ENCODE measurements at places on chromosomes 6 and 20.

GRCh38 chr6:117601811-117602150 lies 530 bp downstream of the GOPC start:
- no peak for DNase-seq

- DNase-seq: no peak
These were observed 113.3 kb downstream of the TASP1 start for GRCh38 chr20:13525225-13525940.

GRCh38 chr6:156994215-156995076 lies 217.3 kb downstream of the ARID1B start:
- DNase-seq: no peak

GRCh38 chr6:43428874-43429273 lies 1.5 kb downstream of the ABCC10 start:
- DNase-seq: no peak

GRCh38 chr20:56985066-56985685 lies 281.3 kb downstream of the BMP7 start:
- DNase-seq: no peak

DNA sequence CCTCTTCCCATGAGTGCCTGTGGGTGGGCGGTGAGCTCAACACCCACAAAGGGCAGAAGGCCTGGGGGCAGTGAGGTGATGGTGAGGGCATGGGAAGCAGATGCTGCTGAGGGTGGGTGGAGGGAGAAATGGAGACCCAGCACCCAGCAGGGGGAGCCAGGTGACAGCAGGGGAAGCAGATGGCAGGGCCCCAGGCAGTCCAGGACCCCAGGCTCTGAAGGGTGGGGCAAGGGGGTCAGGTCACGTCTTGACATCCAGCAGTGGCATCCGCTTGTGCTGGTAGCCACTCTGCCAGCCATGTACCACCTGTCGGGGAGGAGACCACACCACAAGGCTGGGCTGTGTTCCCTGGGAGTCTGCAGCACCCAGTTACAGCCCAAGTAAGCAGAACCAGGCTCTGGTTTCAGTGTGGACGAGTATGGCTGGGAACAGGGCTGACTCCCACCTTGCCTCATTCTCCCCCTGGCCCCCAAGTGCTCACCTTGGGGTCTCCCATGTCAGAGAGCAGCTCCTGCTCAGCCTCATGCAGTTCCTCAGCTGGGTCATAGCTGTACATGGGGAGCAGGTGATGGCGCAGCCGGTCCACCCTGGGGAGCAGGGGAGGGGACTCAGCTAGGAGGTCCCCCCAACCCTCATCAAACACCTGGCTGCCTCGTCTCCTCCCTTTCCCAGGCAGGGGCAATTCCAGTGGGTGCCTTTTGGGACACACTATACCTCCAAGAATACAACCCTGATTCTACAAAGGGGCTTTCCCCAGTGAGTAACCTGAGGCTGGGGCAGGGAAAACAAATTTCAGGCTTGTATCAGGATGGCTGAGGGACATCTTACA lies 2.0 kb downstream of the SMIM29 start:
- DNase-seq: no peak

DNA sequence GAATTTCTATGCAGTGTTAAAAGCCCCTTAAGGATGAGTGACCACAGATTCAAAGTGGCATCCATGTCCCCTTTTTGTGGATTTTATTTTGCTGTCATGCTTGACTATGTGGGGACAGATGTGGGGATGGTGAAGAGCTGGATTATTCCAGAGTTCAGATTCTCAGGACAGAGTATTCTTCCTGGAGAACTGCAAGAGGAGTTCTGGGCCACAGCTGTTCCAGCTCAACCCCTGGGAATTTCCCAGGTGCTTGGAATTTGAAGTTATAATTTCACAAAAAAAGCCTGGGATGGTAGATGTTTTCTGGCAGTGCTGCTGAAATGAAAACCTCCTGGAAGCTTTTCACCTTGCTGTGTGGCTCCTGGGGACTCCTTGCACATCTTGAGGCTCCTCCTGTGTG lies 671.8 kb upstream of the MARCKS start:
- DNase-seq: no peak

- no peak for DNase-seq
These were observed 30.6 kb downstream of the SHLD1 start for GRCh38 chr20:5780846-5781217.

GRCh38 chr6:100153636-100154275 lies 159.7 kb upstream of the MCHR2 start:
- no peak for DNase-seq

GRCh38 chr6:139926711-139927110 lies 552.3 kb upstream of the CITED2 start:
- no peak for DNase-seq

DNA sequence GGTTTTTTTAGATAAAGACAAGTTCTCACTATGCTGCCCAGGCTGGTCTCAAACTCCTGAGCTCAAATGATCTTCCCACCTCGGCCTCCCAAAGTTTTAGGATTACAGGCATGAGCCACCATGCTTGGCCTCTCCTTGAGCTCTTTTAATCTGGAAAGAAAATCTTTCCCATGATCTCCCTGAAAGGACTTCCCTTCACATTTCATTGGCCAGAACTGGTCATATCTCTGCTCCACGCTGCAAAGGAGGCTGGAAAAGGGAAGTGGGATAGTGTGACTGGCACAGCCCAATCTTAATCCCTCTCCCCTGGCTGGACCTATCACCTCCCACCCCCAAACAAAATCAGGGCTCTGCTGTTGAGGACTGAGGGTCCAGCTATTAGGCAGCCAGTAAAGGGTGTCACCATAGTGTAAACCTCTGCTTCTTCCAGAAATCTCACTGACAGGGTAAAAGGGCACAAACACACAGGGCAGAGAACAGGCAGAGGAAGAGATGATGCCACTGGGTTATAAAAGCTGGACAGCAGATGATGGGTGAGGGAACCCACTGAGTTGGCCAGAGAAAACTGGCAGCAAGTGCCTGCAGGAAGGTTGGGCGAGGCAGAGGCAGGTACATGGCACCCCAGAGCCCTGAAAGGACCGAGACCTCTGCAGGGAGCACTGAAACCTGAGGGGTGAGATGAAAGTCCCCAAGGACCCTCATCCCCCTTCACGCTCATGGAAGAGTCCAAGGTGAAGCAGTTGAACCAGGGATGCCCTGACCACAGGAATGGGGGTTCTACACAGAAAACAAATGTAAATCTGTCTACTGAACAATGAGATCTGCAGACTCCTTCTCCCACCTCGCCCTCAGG lies 83.1 kb upstream of the PTPN1 start:
- DNase-seq: no peak

- DNase-seq: no peak
These were observed 5.2 kb downstream of the MBOAT1 start for GRCh38 chr6:20207088-20207418.

GRCh38 chr6:101534821-101535220 lies 141.3 kb downstream of the GRIK2 start:
- DNase-seq: no peak

GRCh38 chr20:33664085-33664761 lies 2.1 kb downstream of the C20orf144 start:
- DNase-seq: no peak

GRCh38 chr6:139635401-139636130 lies 261.1 kb upstream of the CITED2 start:
- no peak for DNase-seq

GRCh38 chr6:39330476-39330875 lies 8.0 kb upstream of the KCNK16 start:
- DNase-seq: no peak

DNA sequence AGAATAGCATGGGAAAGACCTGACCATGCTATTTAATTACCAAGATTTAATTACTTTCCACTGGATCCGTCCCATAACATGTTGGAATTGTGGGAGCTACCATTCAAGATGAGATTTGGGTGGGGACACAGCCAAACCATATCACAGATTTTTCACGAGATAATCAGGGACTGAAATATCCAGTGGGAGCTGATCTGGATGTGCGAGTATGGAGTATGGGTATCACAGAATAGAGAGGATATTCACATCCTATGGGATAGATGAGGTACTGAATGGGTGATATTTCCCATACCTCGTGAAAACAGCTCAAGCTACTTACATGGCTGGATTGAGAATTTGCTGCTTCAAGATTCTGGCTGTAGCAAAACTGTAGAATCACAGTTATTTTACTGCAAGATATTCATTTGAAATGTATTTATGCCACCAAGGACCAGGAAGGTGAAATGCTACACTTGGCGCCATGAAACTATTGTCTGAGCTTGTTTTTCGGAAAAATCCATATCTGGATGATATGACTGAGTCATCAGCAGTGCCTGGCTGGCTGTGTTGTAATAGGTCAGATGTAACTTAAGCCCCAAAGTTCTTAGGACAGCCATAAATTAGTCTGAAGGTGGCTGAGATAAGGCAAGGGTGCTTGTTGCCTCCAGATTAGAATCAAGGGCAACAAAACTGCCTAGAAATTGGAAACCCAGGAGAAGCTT lies 29.8 kb downstream of the KCNS1 start:
- DNase-seq: no peak

DNA sequence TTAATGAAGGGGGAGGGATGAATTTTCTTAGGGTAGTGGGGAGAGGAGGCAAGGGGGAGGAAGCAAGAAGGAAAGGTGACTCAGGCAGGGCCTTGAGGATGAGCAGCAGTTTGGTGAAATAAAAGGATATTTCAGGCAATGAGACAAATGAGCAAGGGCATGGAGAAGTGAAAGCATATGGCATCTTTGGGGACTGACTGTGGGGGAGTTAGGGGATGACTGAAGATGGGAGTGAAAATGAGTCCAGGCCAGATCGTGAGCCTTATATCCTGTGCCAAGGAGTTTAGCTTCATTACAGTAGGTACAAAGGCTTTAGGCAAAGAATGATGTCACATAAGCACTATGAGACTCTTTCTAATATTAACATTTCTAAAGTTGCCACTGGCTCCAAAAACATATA lies 51.9 kb downstream of the ILRUN start:
- DNase-seq: no peak

DNA sequence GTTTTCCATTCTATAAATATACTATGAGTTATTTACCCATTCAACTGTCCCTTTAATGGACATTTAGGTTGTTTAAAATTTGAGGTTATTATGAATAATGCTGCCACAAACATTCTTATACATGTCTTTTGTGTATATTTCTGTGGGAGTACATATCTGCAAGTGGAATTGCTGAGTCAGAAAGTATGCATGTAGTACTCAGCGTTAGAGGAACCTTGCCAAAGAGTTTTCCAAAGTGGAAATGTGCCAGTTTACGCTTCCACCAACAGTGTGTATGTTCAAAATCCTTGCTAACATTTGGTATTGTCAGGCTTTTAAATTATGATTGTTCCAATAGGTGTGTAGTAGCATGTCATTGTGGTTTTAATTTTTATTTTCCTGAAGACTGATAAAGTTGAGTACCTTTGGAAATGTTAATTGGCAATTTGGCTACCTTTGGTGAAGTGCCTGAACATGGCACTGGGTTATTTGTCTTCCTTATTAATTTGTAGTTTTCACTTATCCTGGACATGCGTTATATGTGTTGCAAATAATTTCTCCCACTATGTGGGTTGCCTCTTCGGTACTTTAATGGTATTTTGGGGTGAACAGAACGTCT lies 341.2 kb downstream of the CD83 start:
- no peak for DNase-seq

DNA sequence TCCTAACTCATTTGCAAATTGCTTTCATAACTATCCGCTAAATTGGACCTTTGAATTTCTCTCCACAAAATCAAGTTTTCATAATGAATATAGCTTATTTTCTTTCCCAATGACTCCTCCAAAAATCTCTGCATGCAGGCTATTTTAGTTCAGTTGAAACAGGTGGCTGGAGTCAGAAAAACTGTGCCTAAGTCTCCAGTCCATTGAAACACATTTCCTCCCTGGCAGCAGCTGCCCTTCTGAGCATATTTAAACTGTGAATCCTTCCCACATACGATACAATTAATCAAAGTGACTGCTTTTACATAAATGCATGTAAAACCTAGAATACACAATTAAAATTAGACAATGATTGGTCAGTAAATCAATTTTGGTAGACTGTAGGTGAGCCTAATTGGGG lies 344.6 kb upstream of the MARCKS start:
- no peak for DNase-seq

DNA sequence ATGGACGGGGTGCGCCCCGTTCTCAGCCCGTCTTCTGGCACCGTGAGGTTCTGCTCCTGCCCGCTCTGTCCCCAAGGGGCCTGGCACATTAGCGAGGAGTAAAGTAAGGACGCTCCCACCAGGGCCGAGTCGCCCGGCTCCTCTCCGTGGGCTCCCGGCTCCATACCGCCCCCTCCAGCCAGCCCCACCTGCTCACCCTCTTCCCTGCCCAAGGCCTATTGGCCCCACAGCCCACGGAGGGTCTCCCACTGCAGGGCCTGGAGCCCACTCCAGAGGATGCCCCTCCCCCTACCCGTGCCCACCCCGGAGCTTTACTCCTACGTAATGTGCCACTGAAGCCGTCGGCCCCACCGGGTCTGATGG lies 47.5 kb upstream of the CHRNA4 start:
- no peak for DNase-seq

DNA sequence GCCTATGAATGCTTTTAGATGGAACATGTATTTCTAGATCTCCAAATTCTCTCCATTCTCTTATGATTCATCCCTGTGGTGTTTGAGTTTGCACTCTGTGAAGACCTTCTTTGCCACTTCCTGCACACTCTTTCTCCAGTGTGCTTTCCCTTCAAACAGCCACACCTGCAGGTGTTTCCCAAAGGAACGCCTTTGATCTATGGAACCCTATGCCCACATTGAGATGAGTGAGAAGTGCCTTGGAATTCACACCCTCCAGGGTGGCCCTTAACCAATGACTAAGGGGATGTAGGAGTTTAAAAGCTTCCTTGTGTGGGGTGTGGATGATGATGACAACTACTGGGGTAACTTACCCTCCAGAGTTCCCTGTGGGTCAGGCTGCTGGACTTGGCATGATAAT lies 570.1 kb downstream of the DHX35 start:
- DNase-seq: no peak

DNA sequence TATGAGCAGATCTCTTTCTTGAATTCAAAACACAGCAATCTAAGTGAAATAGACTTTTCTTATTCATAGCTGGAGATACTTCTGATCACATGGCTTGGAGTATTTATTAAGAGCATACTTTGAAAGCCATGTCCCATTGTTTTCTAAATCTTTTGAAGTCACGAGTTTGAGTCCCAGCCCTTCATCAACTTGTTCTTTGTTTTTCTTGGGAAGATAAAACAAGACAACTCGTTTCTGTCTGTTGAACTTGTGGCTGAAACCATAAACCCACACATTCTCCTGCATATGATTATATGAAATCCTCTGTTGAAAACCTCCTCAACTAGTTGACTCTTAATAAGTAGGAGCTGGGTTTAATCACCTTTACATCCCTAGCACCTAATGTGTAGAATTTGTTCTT lies 3.3 kb downstream of the RNF144B start:
- no peak for DNase-seq

Measured in T-helper 22 cell (primary cell).